ENCODE measurements at places on chromosomes 7 and 10.

DNA sequence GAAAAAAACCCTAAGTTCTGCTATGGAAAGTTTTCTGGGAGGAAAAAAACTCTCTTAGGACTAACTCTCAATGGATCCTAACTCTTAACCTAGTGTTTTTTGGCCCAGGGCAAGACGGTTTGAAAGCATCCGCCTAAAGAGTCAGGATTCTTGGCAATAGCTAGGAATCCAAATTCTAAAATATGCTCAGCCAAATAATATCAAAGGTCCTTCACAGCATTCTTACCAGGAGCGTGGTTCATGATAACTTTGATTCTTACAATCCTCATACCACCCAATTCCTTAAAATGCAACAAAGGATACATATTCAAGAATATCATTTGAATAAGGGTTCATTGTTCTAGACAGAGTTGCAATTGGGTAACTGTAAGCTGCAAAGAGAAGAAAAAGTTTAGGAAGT, 21.3 kb downstream of the CPA1 start:
- no peak for ATAC-seq

DNA sequence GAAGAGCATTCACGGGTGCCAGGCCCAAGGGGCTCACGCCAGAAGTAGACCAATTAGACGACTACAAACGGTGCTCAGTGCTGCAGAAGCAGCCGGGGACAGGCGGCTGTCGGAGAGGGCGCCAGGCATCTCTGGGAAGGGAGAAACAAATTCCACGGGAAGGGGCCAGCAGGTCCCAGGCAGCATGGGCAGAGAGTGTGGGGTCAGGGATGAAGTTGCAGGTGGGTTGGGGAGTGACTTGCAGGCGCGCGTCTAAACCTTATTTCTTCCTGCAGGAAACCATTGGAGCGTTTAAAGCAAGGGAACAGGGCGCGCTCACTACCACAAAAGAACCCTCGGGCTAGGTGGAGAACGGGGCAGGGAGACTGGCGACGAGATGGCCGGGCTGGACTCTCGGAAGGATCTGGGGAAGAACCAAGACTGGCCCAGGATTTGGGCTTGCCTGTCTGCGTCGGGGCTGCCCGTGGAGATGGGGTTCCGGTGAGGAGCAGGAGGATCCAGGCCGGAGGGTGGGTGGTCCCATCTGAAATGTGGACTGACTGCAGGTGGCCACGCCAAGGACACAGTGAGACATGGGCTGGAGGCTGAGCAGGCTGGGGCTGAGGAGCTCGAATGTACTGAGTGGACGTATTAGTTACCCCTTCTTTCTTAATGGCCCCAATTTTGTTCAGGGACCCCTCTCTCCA, 116.3 kb upstream of the DIP2C start:
- no peak for ATAC-seq

DNA sequence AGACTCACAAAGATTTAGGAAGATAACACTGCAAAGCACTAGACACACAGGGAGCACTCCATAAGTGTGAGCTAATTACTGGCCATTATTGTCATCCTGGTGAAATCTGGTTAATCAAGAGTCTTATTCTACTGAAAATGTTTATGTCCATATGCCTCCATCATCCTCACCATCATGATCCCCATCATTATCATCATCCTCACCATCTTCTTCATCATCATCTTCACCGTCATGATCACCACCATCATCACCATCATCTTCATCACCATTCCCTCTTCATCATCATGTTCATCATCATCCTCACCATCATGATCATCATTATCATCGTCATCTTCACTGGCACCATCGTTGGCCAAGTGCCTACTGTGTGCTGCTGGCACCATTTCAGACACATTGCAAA, 76.3 kb upstream of the CARD11 start:
- ATAC-seq, result no peak

- no peak for ATAC-seq
Observed at GRCh38 chr10:131819241-131820072, 81.4 kb upstream of the PPP2R2D start.

DNA sequence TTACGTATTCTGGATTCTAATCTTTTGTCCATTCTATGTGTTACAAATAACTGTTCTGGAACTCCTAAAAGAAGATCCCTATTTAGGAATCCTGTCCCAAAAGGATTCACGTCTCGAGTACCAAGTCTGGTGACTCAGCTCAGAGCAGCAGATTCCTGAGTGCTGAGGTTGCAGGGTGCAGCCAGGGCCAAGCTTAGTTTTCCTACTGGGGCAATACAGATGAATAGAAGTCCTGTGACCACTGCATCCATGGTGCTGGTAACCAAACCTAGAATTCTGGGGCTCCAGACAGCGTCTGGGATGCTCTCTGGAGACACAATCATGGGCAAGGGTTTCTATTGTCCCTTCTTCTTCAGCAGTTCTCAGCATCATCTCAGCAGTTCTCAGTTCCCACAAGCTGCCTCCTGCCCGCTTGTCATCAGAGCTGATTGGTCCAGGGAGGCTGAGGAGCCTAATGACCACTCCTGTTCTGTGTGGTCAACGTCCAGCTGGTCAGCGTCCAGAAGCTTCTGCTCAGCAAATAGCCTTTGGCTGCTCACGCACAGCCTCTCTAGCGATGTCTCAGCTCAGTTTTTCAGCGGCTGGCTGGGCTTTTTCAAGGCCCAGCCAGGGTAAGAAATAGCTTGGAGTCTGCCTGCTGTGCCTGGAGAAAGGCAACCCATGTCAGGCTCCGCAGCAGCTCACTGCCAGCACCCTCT, 50.4 kb upstream of the C7orf33 start:
- ATAC-seq, result no peak

GRCh38 chr10:78328592-78329404, 295.1 kb downstream of the RPS24 start:
- no peak for ATAC-seq

DNA sequence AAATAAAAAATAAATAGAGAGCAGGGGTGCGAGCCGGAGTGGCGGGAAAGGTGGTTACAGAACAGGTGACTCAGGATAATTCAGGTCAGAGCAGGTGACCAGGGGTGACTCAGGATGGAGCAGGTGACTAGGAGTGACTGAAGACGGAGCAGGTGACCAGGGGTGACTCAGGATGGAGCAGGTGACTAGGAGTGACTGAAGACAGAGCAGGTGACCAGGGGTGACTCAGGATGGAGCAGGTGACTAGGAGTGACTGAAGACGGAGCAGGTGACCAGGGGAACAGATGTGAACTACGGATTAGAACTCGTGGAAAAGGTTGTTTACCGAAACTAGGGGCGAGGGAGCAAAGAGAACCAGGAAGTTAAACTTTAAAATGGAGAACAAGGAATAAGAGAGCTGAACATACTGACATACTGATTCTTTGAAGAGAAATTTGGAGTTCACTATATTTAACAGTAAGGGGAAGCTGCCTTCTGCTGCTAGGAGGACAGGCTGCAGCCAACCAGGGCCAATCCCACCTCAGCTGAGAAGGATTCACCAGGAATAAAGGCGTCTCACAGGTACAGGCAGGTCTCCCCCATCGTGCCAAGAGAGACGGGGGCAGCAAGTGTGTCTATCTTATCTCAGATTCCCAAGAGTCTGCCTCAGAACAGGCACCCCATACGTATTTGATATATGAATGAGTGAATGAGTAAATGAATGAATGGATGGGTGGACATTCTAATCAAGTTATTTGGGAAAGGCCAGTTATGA, 101.3 kb downstream of the CPXM2 start:
- ATAC-seq, result no peak

DNA sequence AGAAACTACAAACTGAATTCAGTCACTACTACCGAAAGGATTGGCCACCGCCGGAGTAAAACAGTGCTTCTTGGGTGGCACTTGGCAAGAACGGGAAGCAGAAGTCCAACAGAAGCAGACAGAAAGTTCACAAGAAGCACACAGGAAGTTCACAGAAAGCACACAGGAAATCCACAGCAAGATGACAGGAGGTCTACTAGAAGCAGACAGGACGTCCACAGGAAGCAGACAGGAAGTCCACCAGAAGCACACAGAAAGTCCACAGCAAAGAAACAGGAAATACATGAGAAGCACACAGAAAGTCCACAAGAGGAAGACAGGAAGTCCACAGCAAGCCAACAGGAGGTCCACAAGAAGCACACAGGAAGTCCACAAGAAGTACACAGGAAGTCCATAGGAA, 399.2 kb upstream of the AUTS2 start:
- ATAC-seq, result no peak

DNA sequence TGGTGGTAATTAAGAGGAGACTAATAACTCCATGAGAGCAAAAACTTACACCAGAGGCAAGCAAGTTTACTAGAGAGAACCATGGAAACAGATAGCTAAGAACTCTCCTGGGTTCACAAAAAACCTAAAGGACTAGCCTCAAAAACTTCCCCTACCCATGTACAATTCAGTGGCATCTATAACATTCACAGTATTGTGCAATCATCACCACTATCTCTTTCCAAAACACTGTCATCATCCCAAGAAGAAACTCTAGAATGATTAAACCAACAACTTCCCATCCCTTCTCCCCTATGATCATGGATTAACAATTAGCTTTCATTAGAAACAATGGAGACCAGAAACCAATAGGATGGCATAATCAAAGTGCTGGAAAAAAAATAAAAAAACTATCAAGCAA, 1038.3 kb downstream of the LRMDA start:
- no peak for ATAC-seq

DNA sequence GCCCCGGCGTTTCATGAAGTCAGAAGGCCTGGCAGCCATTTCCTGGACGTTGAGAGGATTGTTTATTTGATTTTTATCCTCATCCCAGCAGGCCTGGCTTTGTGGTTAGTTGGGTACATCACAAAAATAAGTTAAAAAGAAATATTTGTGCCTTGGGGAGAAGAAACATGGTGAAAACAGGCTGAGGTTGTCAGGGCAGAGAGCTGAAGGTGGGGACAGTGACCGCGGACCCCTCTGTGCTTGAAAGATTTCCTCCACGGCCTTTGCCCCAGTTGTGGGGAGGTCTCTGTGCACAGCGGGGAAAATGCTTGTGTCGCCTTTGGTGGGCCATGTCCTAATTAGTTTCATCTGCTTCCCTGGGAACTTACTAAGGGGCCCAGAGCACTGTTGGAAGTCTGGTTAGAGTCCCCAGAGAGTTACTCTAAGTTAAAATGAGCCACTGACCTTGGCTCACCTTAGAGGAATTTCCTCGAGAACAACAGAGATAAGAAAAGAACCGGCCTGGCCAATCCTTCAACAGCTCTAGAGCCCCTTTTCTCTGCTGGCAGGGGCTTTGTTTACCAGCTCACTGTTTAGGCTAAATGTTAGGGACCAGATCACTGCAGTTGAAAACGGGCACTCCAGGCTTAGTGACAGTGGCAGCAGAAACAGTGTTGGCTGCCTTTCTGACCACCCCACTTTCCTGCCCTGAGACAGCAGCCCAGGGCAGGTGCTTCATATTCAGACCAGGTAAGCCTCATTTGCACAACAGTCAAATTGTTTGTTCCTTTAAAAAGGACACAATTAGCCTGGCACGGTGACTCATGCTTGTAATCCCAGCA, 37.9 kb downstream of the CRCP start:
- no peak for ATAC-seq

DNA sequence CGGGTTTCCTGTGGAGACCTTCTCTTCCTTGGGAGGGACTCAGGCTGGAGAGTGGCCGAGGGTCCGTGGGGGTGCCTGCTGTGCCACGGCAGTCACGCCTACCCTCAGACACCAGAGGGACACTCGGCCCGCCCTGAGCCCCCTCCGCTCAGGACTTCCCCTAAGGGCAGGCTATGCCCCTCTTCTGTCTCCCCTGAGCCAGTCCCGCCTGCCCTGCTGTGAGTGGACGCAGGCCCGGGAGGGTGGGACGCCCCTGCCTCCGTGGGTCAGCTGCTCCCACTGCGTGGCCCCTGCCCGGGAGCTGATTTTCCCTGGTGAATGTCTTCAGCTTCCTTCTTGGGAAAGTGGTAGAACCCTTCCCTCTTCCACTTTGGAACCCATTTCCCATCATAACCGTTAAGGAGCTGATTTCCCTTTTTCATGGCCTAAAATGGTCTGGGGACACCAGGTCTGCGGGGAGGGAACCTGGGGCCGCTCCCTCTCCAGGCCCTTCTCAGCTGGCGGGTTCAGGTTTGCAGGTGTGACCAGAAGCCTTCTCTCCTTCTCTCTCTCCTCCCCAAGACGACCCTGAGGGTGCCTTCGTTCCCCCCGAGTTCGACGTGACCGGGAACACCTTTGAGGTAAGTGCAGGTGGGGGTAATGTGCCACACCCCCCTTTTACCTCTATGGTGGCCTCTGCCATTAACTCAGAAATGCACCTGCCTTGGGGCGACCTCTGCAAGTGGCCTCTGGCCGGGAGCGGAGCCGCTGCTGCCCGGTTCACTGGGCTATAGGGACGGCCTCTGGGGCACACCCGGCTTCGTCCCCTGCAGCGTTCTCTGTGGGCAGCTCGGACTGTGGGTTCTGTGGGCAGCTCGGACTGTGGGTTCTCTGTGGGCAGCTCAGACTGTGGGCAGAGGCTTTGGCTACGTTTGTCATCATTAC, 7.9 kb downstream of the KNDC1 start:
- no peak for ATAC-seq

DNA sequence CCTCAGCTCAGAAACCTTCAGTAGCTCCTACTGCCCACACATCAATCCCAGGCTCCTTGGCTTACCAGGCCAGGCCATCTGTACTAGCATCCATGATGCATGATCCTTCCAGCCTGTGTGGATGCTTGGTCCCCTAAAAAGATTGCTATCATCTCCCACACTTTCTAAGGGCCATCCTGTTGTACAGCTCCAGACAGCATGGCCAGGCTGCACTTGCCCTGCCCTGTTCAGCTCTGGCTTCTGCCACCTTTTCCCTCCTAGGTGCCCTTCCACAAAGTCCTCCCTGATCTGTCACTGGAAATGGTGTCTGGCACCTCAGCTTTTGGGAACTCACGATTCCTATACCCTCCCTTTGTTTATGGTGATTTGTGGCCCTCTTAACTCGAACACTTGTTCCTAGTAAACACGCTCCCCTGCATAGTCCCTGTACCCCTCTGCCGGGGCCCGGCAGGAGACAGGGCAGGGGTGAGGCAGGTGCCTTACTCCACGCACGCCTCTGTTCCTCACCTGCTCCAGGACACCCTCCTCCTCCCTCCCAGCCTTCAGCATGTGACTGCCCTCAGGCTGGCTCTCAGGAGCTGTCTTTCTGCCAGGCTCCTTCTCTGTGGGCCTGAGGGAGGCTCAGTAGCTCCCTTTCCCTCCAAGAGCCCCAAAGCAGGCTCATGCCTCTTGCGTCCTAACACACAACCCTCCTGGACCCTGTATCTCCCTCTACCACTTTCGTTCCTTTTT, 71.8 kb downstream of the CDH23 start:
- no peak for ATAC-seq

Measured in activated CD4-positive, CD25-positive, alpha-beta regulatory T cell treated with anti-CD3 and anti-CD28 coated beads, Interleukin-2, amount 50 U/mL, for 24 hours (primary cell).